Calu3 (cell line): ENCODE measurements at places on chromosomes 3 and 15. TPM values are rescaled to one million over a fixed set of nuclear protein-coding genes. Genes with fewer than 3 reads are reported as not detected.

GRCh38 chr3:16378920-16379319 is 113.9 kb downstream of the OXNAD1 start:
- DNase-seq, result no peak

Gene AADAC
- 0.91 TPM in 1 of 2 replicates, not detected in the other for total RNA-seq

Gene CPOX
- 16.8 and 19.9 TPM in 2 replicates for total RNA-seq

DNA sequence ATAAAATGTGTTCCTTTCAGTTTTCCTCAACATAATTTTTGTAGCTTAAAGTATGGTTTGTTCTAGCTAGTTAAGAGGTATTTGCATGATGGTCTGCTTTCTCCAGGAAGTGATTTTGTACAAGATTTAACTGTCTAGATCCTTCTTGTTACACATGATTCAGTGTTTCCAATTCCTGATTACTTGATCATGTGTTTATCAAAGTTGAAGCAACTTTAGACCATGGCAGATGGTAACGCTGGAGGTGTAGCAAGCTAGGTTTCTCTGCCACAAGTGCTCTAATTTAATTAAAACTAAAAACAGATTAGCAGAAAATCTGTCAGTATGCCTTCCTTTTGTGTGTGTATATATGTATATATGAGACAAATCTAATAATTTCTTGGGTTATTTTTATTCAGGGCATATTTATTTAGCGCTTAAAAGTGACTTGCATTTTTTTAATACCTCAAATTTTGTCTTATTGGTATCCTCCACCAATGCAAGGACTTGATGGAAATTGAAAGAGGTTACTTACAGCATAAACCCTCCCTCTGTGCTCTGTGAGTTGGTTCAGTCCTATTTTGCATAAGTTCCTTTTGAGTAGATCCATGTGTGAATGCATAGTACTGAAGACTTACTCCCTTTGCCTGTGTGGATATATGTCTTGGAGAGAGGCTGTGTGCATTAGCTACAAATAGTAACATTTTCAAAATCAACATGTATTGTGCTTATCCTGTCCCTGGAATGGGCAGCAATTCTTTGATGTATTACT is 157.3 kb upstream of the CGNL1 start:
- DNase-seq, result no peak

DNA sequence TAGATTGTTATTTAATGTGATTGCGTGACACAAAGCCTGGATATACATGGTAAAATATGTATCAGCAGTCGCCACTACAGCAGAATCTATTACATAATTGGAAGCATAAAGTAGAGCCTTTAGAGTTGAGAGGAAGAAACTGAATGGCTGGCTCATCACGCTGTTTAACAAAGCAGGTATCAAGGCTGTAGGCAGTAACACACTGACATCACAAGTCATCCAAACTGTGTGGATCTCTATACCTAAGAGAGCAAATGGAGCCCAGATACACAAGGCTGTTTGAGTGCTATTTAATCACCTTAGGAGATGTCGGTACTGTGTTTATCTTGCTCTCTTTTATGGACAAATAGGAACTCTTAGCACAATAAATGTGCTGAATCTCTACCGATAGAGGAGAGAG is 864.4 kb downstream of the VGLL3 start:
- no peak for DNase-seq

- DNase-seq, result no peak
Observed at GRCh38 chr15:77597804-77598453, 34.8 kb downstream of the LINGO1 start.

GRCh38 chr3:139529662-139530061 is 9.9 kb downstream of the RBP1 start:
- no peak for DNase-seq

- no peak for DNase-seq
Observed at GRCh38 chr3:87225659-87226058, 1.4 kb upstream of the CHMP2B start.

DNA sequence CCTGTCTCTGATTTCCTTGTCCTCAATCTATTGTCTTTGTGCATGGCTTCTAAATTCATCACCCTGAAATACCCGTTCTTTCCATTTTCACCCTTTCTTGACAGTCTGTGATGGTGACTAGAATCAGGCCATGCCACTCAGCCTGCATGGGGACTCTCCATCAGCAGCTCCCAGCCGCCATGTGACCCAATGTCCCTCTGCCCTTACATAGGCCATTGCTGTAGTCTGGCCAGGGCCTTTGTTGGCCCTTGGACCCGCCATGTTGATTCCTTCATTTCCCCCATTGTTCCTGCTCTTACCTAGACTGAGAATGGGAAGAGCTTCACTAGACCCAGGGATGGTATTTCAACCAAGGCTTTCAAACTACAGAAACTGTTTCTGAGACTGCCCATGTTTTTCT is 45.8 kb downstream of the SPSB4 start:
- DNase-seq, result no peak

Gene CNTN4
- total RNA-seq, result 1.6 and 2.9 TPM in 2 replicates

DNA sequence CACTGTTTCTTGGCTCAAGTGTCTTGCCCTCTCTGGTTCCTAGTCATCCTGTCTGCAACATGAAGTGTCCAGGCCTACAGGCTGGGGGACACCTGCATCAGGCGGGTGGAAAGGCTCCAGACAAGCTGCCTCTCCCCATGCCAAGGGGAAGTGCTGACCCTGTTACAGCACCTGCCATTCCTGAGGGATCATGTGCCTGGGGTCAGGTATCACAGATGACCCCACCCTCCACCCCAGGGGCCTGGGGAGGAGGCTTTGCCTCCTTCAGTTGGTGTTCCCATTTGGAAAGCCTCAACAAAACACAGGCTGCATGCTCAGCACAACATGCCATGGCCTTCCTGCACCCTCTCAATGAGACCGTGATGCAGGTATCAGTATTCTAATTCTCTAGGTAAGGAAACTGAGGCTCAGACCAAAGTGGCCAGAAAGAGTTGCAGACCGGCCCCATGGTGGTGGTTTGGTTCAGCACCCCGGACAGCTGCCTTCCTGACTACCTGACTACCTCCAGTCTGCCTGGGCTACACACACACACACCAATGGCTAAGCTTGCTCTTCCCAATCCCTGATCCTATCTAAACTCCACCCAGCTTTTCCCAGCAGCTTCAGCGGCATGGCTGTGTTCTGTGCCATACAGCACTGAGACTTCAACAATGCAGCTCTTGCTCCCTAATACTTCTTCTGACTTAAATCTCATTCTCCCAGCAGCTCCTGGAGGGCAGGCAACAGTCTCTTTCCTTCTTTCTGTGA is 69.7 kb upstream of the LINGO1 start:
- DNase-seq, result peak; percentile 58

GRCh38 chr3:79521221-79521848 is 246.5 kb downstream of the ROBO1 start:
- DNase-seq, result peak; percentile 45

DNA sequence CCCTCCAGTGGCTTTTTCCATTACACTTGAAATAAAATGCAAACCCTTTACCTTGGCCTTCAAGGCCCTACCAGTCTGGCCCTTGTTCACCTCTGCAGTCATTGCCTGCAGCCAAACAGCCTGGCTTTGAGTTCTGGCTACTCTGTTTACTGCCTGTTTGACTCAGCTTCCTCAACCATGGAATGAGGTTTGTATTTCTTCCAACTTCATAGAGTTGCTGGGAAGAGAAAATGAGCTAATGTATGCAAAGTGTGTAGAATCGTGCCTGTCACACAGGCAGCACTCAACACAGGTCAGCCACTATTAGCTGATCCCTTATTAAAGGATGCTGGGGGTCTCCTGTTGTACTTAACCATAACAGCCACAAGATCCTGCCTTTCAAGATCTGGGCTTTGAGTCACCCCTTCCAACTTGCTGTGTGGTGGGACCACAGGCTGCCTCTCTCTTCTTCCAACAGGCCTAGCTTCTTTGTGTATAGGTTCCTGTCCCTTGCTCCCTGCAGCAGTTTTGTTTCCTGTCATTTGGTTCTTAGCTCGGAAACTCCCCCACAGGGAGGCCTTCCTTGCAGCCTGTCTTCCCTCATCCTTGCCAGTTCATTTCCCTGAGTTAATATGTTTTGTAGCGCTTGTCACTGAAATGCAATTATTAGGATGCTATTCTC is 6.4 kb downstream of the MED12L start:
- no peak for DNase-seq

DNA sequence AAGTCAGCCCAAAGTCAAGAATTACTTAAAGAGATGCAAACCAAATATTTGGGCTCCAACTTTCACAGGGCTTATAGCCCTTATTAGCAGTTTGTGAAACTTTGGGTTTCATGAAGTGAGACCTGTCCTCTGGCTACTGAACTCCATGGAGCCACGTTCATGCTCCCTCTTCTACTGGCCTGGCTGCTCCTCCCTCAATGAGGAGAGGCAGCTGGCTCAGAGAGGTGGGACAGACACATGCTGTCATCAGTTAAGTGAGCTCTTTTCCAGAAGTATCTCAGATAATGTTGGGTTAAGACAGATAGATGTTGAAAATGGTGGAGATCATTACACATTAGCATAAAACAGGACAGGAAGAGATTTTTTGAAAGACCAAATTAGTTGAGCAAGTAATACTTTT is 19.4 kb downstream of the MRPS25 start:
- DNase-seq, result no peak

Gene PGBD4
- 1.3 TPM in 2 replicates for total RNA-seq

DNA sequence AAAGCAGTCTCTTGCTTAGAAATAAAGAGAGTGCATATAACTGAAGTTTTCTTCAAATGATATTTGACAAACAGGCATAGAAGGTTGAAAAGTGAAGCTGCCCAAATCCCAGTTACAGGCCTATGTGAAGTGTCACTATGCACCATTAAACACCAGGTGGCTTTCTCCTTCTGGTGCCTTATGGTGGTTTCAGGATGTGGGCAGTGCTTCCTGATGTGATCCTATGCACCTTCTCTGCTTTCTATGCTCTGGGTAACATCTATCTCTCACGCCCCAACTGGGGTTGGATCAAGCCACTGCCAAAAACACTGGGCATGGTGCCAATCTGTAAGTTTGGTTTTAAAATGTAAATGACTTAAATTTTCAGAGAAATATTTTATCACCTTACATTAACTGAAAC is 744.7 kb downstream of the TUSC7 start:
- DNase-seq, result no peak

DNA sequence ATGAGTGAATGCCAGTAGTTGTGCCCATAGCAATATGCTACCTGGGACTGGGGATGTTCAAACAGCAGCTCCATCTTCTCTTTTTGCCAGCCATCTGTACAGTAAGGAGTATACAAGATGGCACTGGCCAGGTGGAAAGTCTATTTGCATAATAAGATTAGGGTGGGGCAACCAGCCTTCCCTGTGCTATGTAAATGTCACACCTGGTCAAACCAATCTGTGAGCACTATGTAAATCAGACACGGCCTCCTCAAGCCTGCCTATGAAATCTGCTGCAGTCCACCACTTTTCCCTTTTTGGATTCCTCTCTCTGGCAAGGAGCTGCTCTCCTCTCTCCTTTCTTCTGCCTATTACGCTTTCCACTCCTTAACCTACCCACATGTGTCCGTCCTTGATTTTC is 53.0 kb downstream of the C3orf80 start:
- no peak for DNase-seq

DNA sequence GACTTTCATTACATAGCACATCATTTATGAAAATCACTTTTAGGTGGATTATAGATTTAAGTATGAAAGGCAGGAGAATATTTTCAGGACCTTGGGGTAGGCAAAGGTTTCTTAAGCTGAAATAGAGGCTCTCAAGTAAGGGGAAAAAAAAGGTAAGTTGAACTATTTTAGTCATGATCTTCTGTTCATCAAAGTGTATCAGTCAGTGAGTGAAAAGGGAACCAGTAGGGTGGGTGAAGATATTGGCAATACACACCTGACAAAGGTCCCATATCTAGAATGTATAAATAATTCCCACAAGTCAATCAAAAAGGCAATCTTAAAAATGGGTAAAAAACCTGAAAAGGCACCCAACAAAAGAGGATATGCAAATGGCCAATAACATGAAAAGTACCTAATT is 218.6 kb downstream of the KLF13 start:
- DNase-seq, result no peak

DNA sequence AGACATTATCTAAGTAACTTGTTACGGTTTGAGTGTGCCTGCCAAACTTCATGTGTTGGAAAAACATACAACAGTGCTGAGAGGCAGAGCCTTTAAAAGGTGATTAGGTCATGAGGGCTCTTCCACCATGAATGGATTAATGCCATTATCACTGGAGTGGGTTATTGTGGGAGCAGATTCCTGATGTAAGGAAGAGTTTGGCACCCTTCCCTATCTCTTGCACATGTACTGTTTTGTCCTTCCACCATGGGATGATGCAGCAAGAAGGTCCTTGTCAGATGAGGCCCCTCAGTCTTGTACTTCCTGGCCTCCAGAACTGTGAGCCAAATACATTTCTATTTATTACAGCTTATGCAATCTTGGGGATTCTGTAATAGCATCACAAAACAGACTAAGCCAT is 413.9 kb downstream of the EPHA3 start:
- DNase-seq, result no peak

- no peak for DNase-seq
Observed at GRCh38 chr3:197320582-197320981, 22.2 kb upstream of the DLG1 start.

- no peak for DNase-seq
Observed at GRCh38 chr15:59388670-59389069, 16.0 kb upstream of the MYO1E start.

Gene RETNLB
- total RNA-seq, result not detected in 2 replicates

DNA sequence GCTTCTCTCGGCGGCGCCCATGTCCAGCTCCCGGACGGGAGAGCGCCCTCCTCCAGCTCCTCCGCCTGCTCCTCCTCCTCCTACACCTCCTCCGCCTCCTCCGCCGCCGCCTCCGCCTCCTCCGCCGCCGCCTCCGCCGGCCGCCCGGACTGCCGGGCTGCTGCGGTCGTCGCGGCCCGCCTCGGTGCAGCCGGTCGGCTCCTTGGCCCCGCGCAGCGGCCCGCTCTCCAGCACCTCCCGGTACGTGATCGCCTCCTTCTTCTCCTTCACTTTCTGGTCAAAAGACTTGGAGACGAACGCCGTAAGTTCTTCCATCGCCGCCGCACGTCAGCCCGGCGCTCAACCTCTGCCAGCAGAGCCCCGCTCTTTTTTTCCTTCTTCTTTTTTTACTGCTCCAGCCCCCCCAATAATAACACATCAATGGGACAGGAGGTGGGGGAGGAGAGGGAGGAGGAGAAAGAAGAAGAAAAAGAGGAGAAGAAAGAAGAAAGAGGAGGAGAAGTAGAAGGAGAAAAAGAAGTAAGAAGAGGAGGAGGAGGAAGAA is 438 bp downstream of the SHOX2 start:
- peak; percentile 89 for DNase-seq

Gene PIAS1
- 51.7 and 60.8 TPM in 2 replicates for total RNA-seq

- DNase-seq, result no peak
Observed at GRCh38 chr3:16064642-16065414, 109.7 kb upstream of the GALNT15 start.

DNA sequence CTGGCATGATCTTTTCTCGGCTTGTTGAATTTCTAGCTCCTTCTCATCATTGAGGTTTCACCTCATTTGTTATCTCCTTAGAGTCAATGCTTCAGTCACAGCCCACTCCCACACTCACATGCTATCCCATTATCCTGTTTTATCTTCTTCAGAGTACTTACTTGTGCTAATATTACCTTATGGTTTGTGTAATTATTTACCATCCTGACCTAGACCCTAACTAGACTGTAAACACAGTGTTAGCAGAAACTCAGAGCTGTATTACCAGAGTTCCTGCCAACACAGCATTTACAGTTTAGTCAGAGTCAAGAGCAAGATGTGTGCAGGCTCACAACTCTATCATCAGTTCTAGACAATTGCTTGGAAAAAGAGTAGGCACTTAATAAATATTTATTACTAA is 144.7 kb downstream of the OTOL1 start:
- no peak for DNase-seq
